ENCODE measurements at places on chromosomes 2 and 18.

DNA sequence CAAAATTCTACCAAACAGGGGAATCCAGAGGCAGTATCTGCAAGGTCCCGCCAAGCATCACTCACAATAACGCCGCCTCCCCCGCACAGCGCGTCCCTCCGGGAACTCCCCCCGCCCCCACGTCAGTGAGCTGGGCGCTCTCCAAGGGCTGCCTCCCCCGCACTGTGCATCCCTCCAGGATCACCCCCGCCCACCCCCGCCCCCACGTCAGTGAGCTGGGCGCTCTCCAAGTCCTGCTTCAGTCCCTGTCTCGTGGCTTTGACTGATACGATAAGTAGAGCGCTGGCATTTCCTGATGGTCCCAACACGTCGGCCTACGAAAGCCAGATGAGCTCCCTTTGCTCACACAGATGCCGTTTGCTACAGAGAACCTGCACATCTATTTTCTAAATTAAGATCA, 130.7 kb upstream of the TPO start:
- no peak for DNase-seq

- DNase-seq = no peak
These were observed 169.0 kb downstream of the MYCN start for GRCh38 chr2:16109368-16109820.

- no peak for DNase-seq
These were observed 9.2 kb downstream of the OXER1 start for GRCh38 chr2:42754776-42755140.

- no peak for DNase-seq
These were observed 142.8 kb upstream of the LMAN1 start for GRCh38 chr18:59501920-59502273.

GRCh38 chr2:143933946-143934569, 585.9 kb downstream of the ZEB2 start:
- no peak for DNase-seq

- DNase-seq = peak; percentile 44
These were observed 111.4 kb downstream of the THADA start for GRCh38 chr2:43484323-43484930.

DNA sequence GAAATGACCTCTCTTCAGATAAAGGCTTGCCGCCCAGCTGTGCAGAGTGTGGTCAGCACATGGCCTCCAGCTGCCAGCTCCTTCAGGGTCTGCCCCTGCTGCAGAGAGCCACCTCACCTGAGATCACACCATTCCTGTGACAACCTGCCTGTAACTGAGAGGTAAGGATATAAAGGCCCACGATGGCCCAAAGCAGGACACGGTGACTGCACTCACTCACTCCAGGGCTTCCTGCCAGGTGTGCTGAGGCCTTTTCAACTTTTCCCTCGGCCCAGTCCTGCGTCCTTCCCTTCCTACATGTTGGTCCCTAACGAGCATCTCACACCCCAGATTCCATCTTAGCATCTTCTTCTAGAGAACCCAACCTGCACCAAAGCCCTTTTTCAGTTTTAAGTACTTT, 36.2 kb downstream of the ANKRD44 start:
- no peak for DNase-seq

- DNase-seq = no peak
These were observed 143.0 kb upstream of the EPC2 start for GRCh38 chr2:148501545-148501944.

GRCh38 chr18:63534615-63535014, 7.6 kb upstream of the SERPINB12 start:
- no peak for DNase-seq

GRCh38 chr18:31931163-31931885, 11.6 kb downstream of the TRAPPC8 start:
- DNase-seq = no peak

DNA sequence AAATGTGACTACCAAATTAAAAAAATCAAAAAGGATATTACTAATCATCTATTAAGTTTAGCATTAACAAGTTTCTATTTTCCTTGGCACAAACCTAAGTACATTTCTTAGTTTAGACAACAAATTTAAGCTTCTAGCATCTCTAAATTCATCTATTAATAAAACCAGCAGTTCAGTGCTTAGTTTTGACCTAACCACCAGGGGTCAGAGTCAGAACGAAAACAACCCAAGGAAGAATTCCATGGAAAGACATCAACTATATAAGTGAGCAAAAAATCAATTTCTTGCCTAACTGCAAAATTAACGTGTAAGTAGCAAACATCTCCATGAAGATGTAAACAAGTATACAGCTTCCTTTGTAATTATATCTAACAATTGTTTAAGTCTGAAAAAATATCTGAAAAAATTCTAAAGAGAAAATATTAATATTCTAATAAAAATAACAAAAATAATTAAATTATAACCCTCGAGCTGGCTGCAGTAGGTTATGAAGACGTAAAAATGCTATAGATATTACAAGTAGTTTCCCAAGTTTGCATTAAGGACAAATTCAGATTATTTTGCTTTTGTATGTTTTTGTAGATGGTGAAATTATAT, 83.7 kb downstream of the CERKL start:
- no peak for DNase-seq

- DNase-seq = no peak
These were observed 151.6 kb upstream of the TWIST2 start for GRCh38 chr2:238696331-238696730.

DNA sequence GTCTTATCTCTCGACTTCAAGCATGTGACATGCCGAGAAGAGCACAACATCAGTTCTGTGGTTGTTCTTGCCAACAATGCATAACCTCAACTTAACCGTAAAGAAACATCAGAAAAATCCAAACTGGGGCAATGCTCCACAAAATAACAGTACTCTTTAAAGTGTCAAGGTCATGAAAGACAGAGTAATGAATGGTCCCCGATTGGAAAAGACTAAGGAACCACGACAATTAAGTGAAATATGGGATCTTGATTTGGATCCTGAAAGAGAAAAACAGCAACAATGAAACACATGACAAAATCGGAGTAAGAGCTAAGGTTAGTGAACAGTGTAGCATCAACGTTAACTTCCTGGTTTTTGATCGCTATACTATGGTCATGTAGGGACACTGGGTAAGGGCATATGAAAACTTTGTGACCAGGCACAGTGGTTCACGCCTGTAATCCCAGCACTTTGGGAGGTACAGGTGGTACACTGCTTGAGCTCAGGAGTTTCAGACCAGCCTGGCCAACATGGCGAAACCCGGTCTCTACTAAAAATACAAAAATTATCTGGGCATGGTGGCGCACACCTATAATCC, 55.2 kb downstream of the UNC50 start:
- no peak for DNase-seq

DNA sequence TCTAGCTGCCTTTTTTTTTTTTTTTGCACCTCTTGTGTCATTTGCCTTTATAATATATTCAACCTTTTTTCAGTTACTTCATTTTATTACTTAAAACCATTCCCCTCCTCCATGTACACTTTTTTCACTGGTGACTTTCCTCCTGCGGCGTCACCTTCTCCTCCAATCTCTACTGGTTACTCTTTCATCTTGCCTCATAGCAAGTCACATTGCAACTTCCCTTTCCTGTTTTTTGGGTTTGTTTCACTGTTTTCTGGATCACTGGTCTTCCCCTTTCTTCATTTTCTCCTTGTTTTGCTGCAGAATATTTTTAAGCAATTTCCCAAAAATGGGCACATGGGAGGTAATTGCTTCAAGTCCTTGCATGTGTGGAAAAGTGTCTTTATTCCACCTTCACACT, 37.7 kb upstream of the GPR155 start:
- DNase-seq = no peak

GRCh38 chr2:142075826-142076225, 55.0 kb downstream of the LRP1B start:
- DNase-seq = no peak

DNA sequence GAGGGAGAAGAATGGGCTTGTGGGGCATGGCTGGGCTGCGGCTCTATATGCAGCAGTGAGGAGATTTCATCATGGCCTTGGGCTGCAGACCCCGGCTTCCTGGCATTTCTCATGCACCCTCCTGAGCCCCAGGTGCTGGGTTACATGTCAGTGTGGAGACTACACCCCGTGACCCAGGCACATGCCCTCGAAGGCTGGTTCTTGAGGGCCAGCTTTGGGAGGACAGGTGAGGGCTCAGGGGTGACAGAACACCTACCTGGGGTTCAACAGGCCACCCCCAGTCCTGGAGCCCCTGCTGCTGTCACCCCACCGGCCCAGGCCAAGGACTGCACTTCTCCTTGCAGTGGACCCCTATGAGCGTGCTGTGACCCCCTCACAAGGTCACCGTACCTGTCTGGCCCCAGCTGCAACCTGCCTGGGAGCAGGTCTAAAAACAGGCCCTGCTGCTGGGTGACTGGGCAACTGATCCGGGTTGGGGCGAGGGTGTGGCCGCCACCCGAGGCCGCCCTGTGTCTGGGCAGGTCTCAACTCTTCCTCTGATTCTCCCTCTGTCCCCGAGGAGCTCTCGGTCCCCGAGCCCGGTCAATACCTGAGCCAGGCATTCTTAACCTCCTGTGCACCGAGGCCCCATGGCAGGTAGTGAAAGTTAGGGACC, 94.8 kb upstream of the OTOS start:
- no peak for DNase-seq

GRCh38 chr18:47747260-47747795, 183.1 kb downstream of the SMAD2 start:
- DNase-seq = no peak

DNA sequence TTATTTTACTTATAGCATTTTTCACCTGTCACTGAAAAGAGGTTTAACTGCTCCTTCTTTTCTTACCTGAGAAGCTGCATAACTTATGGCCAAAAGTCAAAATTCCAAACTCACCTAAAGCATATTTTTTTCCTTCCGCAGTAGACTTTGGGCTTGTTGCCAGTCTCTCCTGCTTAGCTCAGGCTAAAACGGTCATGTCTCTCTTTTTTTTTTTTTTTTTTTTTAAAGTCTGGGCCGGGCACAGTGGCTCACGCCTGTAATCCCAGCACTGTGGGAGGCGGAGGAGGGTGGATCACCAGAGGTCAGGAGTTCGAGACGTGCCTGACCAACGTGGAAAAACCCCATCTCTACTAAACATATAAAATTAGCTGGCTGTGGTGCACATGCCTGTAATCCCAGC, 113.5 kb downstream of the RTN4 start:
- no peak for DNase-seq

GRCh38 chr2:68921646-68922045, 31.0 kb downstream of the GKN2 start:
- DNase-seq = no peak

DNA sequence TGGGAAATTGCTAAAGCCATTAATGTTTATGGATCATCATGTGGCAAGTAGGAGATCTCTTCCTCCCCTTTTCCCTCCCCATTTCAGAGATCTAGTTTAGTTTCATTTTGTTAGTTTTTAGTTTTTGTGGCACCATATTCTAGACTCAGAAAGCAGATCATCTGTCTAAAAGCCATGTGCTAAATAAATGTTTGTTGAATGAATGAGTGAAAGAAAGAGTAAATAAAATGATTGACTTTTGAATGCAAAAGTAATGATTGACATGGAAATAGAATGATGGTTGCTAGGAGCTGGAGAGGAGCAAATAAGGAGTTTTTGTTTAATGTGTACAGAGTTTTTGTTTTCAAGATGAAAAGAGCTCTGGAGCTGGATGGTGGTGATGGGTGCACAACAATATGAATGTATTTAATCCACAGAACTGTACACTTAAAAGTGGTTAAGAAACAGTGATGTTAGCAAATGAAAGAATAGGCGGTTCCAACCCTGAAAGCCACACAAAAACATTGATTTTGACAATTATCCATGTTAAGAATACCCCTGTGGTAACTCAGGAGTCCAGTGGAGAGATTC, 23.6 kb downstream of the TMEM178A start:
- no peak for DNase-seq

- no peak for DNase-seq
These were observed 17.4 kb upstream of the RMDN2 start for GRCh38 chr2:37907501-37908225.

DNA sequence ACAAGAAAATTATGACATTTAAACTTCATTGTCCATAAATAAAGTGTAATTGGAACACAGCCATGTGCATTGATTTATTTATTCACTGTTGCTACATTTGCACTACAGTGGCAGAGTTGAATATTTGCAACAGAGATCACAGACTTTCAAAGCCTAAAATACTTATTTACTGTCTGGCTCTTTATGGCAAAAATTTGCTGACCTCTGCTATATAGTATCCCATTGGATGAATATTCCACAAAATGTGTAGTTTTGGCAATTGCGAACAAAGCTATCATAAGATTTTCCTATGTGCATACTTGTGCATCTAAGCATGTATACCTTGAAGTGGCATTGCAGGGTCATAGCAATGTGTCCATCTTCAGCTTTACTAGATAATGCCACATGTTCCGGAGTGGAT, 32.1 kb downstream of the CCDC85A start:
- no peak for DNase-seq

- no peak for DNase-seq
These were observed 630.5 kb upstream of the FANCL start for GRCh38 chr2:58871469-58872142.
